Calu3 (cell line): ENCODE measurements at places on chromosomes 1 and 21. TPM values are rescaled to one million over a fixed set of nuclear protein-coding genes. Genes with fewer than 3 reads are reported as not detected.

DNA sequence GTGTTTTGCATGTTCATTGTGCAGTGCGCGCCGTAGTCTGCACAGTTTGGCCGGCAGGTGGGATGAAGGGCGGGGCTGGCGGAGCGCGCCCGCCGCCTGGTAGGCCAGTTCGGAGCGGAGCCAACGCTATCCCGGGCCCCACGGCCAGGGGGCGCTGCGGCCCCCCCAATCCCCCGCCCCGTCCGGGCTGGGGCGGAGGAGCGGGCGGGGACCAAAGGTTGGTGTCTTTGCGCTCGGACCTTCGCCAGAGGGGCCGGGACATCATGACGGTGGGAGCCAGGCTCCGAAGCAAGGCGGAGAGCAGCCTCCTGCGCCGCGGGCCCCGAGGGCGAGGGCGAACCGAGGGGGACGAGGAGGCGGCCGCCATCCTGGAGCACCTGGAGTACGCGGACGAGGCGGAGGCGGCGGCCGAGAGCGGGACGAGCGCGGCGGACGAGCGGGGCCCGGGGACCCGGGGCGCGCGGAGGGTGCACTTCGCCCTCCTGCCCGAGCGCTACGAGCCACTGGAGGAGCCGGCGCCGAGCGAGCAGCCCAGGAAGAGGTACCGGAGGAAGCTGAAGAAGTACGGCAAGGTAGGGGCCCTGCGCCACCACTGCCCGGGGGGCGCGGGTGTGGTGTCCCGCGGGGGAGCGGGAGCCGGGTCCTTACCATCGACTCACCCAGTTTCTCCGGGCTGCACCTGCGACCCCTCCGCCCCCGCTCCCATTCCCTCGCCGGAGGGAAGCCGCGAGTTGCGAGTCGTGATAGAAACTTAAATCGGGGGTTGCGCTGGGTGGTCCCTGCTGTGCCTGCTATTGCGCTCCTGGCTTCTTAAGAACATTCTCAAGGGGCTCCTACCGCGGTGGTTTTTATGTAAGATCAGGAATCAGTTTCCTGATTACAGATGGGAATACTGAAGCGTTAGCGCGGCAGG, at the start of gene C1orf115:
Gene C1orf115 (plus strand): TSS at position 224 of the 913 bp plus-strand sequence. CDS start 40 bp downstream, at position 264.
- DNase-seq: peak; percentile 94
- H3K27me3 ChIP-seq: no peaks in the 10 kb centered on the region
- H3K27ac ChIP-seq: peak within 1 kb of the TSS; percentile 71
- H3K4me1 ChIP-seq: peaks cover 9% of the 10 kb centered on the region

DNA sequence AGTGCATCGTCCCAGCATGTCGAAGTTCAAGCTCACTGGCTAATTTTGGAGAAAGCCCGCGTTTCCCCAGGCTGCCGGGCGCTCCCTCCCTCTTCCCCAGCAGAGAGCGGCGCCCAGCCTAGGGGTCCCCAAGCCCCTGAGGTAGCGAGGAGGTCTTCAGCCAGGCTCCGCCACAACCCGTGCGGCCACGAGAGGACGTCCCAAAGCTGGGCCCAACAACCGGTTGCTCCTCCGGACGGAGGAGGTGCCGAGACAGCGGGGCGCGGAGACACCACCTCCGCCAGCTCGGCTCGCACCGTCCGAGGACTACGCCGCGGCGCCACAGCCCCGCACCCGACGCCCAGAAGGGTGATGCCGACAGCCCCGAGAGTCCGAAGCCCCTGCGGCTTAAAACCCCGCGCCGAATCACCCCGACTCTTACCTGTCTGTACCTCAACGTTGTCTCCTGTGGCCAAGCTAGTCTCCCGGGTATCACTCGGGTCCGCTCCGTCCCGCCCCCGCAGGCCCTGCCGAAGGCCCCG, at the start of gene DENND2C:
Gene DENND2C (minus strand): TSS at position 488 of the 521 bp plus-strand sequence. CDS start 44,065 bp downstream, outside the sequence.
- peaks cover 12% of the 10 kb centered on the region for H3K36me3 ChIP-seq
- H3K4me1 ChIP-seq: peaks cover 8% of the 10 kb centered on the region
- H3K4me3 ChIP-seq: peak within 1 kb of the TSS; percentile 75
- peak within 1 kb of the TSS; percentile 59 for H3K27ac ChIP-seq
- no peak for DNase-seq

DNA sequence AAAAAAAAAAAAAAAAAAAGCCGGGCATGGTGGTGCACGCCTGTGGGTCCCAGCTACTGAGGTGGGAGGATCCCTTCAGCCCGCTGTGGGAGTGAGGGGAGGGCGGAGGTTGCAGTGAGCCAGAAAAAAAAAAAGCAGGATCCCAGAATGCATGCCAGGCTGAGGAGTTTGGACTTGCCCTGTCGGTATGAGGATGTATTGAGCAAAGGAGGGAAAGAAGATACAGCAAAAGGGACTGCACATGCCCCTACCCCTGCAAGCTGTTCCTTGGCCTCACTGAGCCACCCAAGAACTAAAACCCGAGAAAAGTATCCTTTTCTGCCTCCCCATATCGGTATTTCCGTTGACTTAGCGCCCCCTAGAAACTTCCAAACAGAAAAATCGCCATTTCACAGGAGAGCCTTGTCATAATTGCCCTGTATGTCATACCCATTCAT, 1.3 kb upstream of the GPATCH4 start:
- H3K36me3 ChIP-seq: peaks cover 27% of the 10 kb centered on the region
- peak overlapping the region; percentile 28 for H3K27ac ChIP-seq
- DNase-seq: no peak
- peak overlapping the region; percentile 80 for H3K4me3 ChIP-seq
- H3K4me1 ChIP-seq: peaks cover 8% of the 10 kb centered on the region

DNA sequence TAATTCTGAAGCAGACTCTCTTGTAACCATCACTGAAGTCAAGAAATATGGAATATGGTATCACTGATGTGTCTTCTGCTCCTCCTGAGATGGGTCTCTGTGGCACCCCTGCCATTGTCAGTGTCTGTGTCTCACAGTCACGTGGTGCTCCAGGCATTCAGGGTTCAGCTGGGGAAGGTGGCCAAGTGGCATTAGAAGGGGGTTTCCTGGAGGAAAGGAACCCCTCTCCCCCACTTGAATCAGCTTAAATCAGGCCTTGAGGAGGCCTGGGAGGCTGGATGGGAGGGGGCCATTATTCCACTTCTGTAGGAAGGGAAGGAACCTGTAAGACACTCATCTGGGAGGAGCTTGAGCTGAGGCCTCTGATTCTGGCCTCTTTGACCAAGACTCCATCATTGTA, 20.5 kb downstream of the CYP4B1 start:
- H3K27me3 ChIP-seq: no peaks in the 10 kb centered on the region
- no peaks in the 10 kb centered on the region for H3K4me1 ChIP-seq
- no peak overlapping the region for H3K4me3 ChIP-seq
- no peak for DNase-seq
- no peaks in the 10 kb centered on the region for H3K36me3 ChIP-seq

- no peak overlapping the region for H3K4me3 ChIP-seq
- H3K4me1 ChIP-seq: no peaks in the 10 kb centered on the region
- H3K27ac ChIP-seq: no peak overlapping the region
- H3K36me3 ChIP-seq: no peaks in the 10 kb centered on the region
- peaks cover 99% of the 10 kb centered on the region for H3K27me3 ChIP-seq
Observed at GRCh38 chr1:36982709-36983108, 51.6 kb downstream of the GRIK3 start.

- no peak overlapping the region for H3K27ac ChIP-seq
- no peak for DNase-seq
- H3K4me1 ChIP-seq: no peaks in the 10 kb centered on the region
- H3K4me3 ChIP-seq: no peak overlapping the region
- peaks cover 40% of the 10 kb centered on the region for H3K36me3 ChIP-seq
Observed at GRCh38 chr1:214633686-214634085, 30.7 kb downstream of the CENPF start.

- no peaks in the 10 kb centered on the region for H3K4me1 ChIP-seq
- no peak overlapping the region for H3K27ac ChIP-seq
- no peaks in the 10 kb centered on the region for H3K27me3 ChIP-seq
- H3K36me3 ChIP-seq: no peaks in the 10 kb centered on the region
- H3K4me3 ChIP-seq: no peak overlapping the region
Observed at GRCh38 chr1:216518844-216519627, 95.8 kb upstream of the USH2A start.

DNA sequence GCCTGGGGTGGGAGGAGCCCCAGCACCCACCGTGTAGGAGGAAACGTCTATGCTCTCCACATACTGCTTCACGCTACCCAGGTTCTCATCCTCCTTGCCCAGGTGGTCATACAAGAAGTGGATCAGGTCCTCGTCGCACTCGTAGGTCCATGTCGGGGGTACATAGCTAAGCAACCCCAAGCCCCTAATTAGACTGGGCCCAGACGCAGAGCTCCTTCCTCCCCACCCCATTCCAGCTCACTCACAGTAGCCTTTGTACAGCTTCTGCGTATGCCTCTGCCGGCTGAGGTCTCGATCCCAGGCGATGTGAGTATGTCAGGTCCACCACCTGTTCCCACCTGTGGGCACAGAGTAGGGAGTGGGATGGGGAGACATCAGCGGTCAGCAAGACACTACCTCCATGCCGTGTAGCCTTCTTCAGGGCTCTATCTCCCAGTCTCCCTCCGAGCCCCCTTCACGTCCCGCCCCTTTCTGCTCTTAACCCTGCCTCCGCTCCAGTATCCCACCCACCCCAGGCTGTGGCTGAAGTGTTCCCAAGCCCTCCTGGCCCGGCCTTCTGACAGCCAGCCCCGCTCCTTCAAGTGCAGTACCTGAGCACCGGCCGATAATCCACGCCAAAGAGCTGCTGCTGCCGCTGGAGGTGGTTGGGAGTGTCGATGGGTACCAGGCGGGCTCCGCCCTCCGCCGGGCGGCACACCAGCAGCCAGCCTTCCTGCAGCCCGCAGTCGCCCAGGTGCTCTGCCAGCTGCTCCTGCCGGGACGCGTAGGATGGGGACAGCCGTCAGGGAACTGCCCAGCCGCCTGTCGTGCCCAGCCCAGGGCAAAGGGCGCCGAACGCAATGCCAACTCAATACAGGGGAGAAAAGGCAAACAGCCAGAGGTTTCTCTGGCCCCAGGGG, 919 bp downstream of the HECTD3 start:
- H3K4me1 ChIP-seq: peaks cover 18% of the 10 kb centered on the region
- no peak overlapping the region for H3K27ac ChIP-seq
- peak overlapping the region; percentile 94 for H3K4me3 ChIP-seq
- peaks cover 28% of the 10 kb centered on the region for H3K36me3 ChIP-seq
- DNase-seq: peak; percentile 53
- no peaks in the 10 kb centered on the region for H3K27me3 ChIP-seq

DNA sequence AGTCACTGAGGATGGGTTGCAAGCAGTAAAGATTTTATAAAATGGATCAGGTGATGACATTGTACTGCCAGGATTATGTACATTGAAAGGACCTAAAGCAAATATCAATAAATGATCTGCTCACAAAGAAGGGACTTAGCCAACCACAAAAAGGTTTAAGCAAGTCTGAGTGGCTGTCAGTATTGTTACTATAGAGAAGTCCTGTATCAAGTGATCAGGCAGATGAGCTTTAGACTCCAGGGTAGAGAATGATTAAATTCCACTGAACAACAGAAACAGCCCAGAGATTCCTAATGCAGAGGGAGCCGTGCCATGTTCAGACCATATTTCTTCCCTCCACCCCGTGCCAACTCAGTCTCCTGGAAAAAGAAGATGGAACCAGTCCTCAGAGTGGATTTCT, 138.9 kb downstream of the SETD4 start:
- no peak overlapping the region for H3K27ac ChIP-seq
- peaks cover 11% of the 10 kb centered on the region for H3K36me3 ChIP-seq
- H3K4me3 ChIP-seq: no peak overlapping the region
- no peak for DNase-seq
- no peaks in the 10 kb centered on the region for H3K27me3 ChIP-seq

- H3K4me3 ChIP-seq: no peak overlapping the region
- H3K27me3 ChIP-seq: no peaks in the 10 kb centered on the region
- no peaks in the 10 kb centered on the region for H3K36me3 ChIP-seq
- H3K27ac ChIP-seq: no peak overlapping the region
- DNase-seq: no peak
- no peaks in the 10 kb centered on the region for H3K4me1 ChIP-seq
Observed at GRCh38 chr1:173383351-173383750, 93.8 kb upstream of the PRDX6 start.

DNA sequence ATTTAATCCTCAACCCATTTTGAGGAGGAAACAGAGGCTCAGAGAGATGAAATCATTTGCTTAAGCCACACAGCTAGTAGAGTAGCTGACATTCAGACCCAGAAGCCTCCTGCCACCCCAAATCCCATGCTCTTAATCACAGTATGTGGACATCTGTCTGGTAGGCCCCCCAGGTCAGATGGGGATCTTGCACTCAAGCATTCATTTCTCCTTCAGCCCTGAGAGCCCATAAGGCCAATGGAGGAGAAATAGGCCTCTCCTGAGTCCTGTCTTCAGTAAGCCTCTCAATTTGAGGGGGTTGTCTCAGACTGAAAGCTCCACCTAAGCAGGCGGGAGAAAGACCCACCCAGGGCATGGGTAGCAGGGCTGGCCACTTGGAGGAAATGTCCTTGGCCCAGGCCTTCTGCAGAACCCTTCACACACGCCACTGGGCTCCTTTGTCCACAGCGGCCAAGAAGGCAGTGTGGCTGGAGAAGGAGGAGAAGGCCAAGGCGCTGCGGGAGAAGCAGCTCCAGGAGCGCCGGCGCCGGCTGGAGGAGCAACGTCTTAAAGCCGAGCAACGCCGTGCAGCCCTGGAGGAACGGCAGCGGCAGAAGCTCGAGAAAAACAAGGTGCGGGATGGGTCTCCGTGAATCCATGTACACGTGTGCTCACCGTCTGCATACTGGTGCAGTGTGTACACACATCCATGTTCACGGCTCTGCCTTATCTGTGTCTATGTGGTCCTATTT, 16.2 kb downstream of the MAP7D1 start:
- H3K36me3 ChIP-seq: peaks cover 26% of the 10 kb centered on the region

- no peaks in the 10 kb centered on the region for H3K36me3 ChIP-seq
- no peak overlapping the region for H3K4me3 ChIP-seq
- no peaks in the 10 kb centered on the region for H3K4me1 ChIP-seq
- H3K27ac ChIP-seq: no peak overlapping the region
- peaks cover 28% of the 10 kb centered on the region for H3K27me3 ChIP-seq
Observed at GRCh38 chr1:227508431-227508830, 54.9 kb upstream of the ZNF678 start.

GRCh38 chr1:78143152-78143551, 97.4 kb downstream of the GIPC2 start:
- peak overlapping the region; percentile 70 for H3K4me3 ChIP-seq
- no peaks in the 10 kb centered on the region for H3K27me3 ChIP-seq
- H3K36me3 ChIP-seq: no peaks in the 10 kb centered on the region
- peaks cover 20% of the 10 kb centered on the region for H3K4me1 ChIP-seq
- peak overlapping the region; percentile 79 for H3K27ac ChIP-seq

DNA sequence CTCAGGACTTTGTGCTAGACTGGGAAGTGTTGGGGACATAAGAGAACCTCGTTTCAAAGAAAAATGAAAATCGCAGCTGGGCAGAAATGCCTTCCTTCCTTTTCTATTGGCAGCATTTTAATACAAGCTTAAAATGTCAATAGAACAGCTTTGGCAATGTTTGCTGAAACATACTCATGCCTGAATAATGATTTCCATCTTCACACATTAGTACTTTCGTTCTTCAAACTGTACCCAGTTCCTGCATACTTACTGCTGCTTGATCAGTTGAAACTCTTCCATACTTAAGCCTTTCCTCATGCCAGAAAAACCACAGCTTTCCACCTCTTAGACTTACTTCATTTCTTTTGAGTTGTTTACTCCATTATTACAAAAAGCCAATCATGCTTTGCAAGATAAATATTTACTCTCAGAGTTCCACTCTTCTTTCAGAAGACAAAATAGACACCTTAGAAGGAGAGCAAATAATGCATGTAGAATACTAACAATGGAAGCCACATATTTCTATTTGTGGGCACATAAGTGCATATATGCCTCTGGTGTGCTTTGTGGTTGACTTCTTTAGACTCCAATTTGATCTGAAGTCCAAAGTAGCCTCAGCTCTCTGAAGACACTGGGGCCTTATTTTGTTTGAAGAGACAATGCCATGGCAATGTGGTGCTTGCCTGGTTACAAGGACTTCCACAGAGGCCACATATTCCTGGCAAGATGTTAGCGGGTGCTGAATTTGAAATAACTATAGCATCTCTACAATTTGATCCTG, 22.7 kb upstream of the CD55 start:
- DNase-seq: no peak
- no peaks in the 10 kb centered on the region for H3K27me3 ChIP-seq
- peak overlapping the region; percentile 46 for H3K27ac ChIP-seq

The TXNDC12 gene
- total RNA-seq: 51.6 and 68.9 TPM in 2 replicates

The TSSK3 gene
- 1.8 and 5.1 TPM in 2 replicates for total RNA-seq

The FAM78B gene
- 1.9 and 4.9 TPM in 2 replicates for total RNA-seq

The PRAMEF26 gene
- not detected in 2 replicates for total RNA-seq

The MROH9 gene
- not detected in 2 replicates for total RNA-seq
